ENCODE measurements at places on chromosomes 7 and 10. TPM values are rescaled to one million over a fixed set of nuclear protein-coding genes. Genes with fewer than 3 reads are reported as not detected.

GRCh38 chr7:157278167-157278790, 58.5 kb upstream of the DNAJB6 start:
- DNase-seq, result no peak

DNA sequence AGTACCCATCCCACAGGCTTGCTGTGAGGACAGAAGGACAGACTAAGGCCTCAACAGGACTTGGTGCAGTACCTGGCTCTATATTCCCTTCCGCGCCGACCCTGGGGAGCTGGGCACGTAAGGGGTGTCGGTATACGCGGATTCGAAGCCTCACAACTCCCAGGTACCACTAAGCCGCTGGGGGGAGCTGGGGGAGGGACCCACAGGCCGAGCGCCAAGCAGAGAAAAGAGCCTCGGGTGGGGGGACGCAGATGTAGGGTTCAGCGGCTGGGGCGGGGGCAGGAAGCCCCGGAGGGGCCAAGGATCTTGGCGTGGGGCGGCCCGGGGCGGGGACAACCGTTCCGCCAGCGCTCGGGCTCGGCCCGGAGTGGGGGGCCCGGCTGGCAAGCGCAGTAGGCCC, 126.4 kb upstream of the ZNF746 start:
- no peak for DNase-seq

- peak; percentile 53 for DNase-seq
Measured at GRCh38 chr7:156379324-156380070, 261.1 kb upstream of the RNF32 start.

DNA sequence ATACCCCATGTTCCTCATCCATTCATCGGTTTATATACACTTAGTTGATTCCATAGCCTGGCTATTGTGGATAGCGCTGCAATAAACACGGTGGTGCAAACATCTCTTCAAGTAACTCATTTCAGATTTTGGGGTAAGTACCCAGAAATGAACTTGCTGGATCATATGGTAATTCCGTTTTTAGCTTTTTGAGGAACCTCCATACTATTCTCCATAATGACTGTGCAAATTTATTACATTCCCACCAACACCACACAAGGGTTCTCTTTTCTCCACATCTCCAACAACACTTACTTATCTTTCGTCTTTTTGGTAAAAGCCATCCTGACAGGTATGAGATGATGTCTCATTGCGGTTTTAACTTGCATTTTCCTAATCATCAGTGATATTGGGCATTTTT, 3.7 kb downstream of the NPFFR1 start:
- no peak for DNase-seq

DNA sequence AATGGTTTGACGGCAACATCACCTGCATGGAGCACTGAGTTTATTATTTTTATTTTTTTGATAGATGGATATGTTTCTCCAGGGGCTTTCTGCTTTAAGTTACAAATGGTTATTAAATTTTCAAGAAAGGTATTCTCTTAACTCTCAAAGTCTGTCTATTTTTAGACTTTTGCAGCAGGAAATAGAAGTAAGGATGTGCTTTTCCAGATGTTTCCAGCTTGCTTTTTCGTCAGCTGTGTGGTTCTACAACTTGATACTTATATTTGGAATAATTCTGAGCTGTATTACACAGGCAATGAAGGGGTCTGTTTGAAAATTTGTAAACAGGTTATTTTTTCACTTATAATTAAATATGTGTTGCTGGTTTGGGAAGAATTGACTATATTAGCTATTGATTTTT, 69.0 kb downstream of the CACNB2 start:
- no peak for DNase-seq

- no peak for DNase-seq
Measured at GRCh38 chr7:7018290-7018689, 164.1 kb upstream of the C1GALT1 start.

DNA sequence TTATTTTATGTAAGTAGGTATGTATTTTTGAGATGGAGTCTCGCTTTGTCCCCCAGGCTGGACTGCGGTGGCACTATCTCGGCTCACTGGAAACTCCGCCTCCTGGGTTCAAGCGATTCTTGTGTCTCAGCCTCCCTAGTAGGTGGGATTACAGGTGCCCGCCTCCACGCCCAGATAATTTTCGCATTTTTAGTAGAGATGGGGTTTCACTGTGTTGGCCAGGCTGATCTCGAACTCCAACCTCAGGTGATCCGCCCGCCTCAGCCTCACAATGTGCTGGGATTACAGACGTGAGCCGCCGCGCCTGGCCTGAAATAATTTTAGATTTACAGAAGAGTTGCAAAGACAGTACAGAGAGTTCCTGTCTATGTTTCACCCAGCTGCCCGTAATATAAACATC, 37.5 kb downstream of the PFKFB3 start:
- no peak for DNase-seq

DNA sequence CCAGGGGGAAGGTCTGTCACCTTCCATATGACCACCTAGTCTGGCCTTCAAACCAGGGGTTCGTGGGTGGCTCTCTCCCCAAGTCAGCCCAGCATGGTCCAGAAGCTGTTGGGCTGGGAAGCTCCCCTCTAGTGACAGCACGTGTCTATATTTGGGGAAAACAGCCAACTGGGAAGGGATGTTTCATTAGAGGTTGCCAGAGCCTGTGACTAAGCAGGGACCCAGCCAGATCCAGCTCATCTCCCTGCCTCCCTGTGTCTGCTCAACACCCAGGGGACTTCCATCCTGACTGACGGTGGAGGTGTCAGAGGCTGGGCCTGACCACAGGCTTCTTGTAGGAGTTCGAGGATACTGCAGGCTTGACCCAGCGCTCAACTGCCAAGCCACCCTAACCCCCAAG, 10.5 kb downstream of the STYXL1 start:
- no peak for DNase-seq

DNA sequence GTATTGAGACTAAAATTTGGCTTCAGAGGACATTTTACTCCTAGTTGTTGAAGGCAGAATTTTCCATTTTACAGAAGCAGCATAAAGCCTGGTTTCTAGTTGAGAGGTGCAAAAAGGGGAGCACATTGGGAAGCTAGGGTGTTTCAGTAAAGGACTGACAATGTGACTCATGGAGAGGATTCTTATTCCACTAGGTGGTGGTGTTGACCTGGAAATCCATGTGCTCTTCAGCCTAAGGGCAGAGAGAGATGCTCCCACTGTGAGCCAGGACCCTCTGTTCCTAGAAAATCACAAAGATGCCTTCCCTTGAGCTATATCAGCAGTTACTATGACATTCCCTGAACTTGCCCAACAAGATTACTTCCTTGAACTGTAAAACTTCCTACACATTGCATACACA, 687.8 kb downstream of the IPMK start:
- DNase-seq, result peak; percentile 2

DNA sequence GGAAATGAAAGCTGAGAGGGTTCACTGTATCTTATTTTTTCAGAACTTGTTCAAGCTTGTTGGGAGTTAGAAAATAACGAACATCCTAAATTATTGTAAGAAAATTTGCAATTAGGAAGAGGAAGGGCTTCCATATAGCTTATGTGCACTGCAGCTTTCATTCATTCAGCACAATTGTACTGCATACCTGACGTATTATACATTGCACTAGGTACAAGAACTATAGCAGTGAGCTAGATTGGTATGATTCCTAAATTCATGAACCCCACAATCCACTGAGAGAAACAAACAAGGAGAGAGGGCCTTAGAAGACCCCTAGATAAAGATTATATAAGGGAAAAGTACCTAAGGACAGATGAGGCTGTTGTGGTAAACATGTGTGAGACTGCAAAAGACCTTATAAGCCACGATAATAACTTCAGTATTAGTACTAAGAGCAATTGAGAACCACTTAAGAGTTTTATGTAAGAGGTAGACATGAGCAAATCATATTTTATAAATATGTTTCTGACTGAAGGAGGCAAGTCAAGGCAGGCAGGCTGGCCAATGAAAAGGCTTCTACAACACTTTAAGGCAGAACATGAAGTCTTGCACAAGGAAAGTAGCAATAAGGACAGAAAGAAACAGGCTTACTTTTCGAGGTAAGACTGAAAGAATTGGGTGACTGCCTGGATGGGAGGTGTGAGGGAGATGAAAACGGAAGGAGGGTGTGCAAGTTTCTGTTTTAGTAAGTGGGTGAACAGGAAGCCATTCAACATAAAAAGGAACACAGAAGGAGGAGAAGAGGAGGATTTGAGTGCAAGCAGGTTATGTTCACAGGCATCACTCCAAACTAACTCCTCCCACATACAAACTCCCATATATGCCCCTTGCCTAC, 77.9 kb upstream of the LRRN3 start:
- DNase-seq, result no peak

GRCh38 chr10:97780841-97781617, 9.2 kb upstream of the SFRP5 start:
- DNase-seq, result no peak

GRCh38 chr7:82247814-82248433, 195.7 kb downstream of the CACNA2D1 start:
- no peak for DNase-seq

GRCh38 chr7:151840088-151840910, 36.6 kb downstream of the PRKAG2 start:
- no peak for DNase-seq

DNA sequence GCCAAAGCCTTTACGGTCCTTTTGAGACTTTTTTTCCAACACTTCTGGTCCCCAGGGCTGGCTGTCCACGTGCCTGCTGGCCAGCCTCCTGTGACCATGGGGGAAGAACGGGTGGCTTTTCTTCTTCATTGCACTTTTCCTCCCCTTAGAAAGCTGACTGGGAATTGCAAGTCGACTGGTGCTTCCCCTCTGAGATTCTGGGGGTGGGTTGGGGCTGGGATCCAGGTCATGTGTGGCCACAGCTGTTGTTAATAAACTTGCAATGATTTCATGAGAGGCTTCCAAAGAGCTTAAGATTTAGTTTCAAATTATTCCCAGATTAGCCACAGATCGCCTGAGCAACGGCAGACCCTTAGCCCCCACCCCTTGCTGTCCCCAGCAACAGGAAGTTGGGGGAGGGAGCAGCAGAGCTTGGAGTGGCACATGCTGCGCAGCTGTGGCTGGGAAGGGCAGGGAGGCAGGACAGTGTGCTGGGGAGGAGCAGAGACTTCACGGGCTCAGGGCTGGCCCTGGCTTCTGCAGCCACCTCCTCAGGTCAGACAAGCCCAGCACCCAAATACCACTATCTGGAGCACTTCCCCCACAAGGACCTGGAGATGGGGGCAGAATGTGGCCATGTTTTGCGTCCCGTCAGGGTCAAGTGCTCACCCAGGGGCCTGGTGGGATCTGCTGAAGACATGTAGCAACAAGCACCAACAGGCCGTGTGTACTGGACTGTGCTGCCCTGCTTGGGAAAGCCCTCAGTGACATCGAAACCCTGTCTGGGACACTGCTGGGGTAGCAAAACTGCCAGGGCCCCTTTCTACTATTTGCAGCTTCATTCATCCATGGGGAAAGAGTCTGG, 147.1 kb downstream of the RNF216 start:
- DNase-seq, result peak; percentile 78

DNA sequence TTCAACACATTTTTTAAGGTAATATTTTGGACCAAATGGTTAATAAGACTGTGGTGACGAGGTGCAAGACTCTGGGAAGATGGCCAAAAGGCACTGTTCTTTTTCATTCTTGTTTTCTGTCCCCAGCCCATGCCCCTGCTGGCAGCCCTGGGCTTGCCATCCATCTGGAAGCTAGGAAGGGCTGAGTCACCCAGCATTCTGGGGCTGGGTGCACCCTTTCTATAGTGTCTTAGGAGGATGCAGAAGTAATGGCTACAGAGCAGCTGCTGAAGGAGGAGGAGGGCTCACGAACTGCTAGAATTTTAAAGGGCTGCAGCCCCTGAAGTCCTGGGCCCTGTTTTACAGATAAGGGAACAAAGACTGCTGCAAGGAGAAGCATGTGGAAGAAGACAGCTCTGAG, 42.8 kb upstream of the ZNF32 start:
- DNase-seq, result no peak

GRCh38 chr10:86815035-86815617, 58.7 kb downstream of the BMPR1A start:
- no peak for DNase-seq

- DNase-seq, result no peak
Measured at GRCh38 chr7:151367284-151367683, 25.7 kb downstream of the NUB1 start.

GRCh38 chr7:46233585-46234329, 312.7 kb upstream of the IGFBP3 start:
- DNase-seq, result no peak

Gene PAPOLB
- 2.2 TPM for total RNA-seq

Gene OR6V1
- not detected for total RNA-seq

Gene NEUROG3
- total RNA-seq, result not detected

Gene LRRC18
- total RNA-seq, result 0.32 TPM

Gene CPED1
- 78.4 TPM for total RNA-seq

Gene IRF5
- 5.3 TPM for total RNA-seq

Gene IDI2
- total RNA-seq, result not detected

Gene SGCE
- total RNA-seq, result 201 TPM

Gene MUC12
- 1.1 TPM for total RNA-seq

Gene ENTPD1
- 85.3 TPM for total RNA-seq

Measured in urinary bladder (tissue), 4 donors.